ENCODE measurements at places on chromosomes 7 and 10.

DNA sequence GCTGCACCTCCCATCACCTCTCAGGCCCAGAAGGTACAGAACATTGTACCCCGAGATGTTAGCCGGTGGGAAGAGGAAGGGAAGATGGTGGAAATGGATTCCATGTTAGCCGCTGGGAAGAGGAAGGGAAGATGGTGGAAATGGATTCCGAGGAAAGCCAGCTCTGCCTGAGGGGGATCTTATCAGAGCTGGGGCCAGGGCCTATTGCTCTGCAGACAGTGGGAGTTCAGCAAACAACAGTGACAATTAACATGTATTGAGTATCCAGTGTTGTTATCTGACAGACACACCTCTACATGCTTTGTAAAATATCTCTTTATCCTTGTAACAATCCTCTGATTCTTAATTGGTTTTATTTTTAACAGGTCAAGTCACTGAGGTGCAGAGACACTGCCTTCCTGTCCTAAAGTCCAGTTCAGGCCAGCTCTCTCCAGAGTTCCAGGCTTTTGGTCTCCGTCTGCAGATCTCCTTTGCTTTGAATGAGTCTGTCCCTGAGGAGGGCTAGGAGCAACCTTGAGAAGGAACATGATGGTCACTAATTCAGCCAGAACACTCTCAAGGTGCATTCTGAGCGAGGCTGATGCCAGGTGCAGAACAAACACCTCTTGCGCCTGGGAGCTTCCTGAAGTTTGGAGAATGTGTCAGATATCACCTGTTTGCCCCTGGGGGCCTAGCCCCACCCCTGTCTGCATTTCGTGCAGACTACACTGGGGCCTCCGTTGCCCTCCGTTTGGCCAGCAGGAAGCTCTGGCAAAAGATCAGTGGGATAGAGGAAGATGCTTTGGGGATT is 82.4 kb upstream of the PODXL start:
- no peak for DNase-seq

DNA sequence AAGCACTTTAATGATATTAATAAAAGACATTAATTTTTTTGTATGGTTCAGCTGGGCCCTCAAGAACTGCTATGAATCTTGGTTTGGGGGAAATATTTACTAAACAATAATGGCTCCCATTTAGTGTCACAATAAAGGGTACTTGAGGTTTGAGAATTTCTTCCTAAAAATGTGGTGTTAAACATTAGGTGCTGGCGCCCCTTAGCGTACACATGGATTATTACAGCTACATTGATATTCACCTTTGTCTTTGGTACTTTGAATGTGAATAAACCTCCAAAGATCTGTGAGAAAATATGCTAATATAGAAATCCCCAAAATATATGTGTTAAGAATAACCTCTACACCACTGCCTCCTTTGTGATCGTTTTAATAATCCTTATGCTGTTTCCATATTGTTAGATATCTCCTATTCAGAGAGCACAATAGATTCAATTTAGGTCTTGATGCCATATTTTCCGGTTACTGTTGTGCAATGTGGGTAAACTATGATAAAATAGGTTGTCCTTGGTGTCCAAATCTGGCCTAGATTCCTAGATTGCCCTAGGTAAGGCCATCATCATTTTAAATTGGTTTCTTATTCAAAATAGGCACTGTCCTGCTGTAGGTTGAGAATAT is 161.8 kb upstream of the CACNA2D1 start:
- DNase-seq: peak; percentile 21

DNA sequence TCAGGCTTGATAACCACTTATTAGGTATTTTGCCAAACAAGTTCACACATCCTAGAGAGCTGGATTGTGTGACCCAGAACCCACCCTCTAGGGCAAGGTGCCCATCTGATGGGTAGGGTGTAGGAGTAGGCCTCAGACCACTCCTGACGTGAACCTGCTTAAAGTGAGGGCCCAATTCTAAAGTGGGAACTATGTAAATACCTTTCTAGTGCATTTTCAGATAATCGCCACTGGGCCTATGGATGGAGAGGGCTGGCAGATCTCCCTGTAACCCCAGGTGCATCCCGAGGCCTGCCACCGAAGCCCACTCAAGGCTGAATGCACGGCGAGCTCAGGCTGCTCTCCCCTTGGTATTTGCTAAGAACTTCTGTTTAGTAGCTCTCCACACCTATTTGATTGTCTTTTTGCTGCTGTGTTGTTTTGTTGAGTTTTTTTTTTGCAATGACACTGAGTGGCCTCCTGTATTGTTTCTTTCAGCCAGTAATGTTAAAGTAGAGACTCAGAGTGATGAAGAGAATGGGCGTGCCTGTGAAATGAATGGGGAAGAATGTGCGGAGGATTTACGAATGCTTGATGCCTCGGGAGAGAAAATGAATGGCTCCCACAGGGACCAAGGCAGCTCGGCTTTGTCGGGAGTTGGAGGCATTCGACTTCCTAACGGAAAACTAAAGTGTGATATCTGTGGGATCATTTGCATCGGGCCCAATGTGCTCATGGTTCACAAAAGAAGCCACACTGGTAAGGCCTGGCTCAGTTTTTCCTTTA is 71.7 kb downstream of the IKZF1 start:
- no peak for DNase-seq

DNA sequence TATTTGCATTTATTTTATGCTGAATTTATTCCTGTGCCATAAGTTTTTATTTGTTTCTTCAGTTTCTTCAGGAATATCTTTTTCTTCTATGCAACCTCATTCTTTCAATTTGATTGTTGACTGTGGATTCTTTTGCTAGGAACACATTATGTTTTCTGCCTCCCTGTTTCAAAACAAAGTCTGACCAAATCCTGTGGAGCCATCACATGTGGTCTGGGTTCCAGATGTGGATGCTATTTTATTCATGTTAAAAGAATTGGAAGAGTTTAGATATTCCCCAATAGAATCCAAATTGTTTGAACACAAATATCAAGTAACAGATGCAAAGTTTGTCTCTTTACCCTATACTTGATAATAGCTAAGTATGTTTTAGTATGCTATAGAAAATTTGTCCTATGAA is 56.8 kb upstream of the LRRC17 start:
- no peak for DNase-seq

DNA sequence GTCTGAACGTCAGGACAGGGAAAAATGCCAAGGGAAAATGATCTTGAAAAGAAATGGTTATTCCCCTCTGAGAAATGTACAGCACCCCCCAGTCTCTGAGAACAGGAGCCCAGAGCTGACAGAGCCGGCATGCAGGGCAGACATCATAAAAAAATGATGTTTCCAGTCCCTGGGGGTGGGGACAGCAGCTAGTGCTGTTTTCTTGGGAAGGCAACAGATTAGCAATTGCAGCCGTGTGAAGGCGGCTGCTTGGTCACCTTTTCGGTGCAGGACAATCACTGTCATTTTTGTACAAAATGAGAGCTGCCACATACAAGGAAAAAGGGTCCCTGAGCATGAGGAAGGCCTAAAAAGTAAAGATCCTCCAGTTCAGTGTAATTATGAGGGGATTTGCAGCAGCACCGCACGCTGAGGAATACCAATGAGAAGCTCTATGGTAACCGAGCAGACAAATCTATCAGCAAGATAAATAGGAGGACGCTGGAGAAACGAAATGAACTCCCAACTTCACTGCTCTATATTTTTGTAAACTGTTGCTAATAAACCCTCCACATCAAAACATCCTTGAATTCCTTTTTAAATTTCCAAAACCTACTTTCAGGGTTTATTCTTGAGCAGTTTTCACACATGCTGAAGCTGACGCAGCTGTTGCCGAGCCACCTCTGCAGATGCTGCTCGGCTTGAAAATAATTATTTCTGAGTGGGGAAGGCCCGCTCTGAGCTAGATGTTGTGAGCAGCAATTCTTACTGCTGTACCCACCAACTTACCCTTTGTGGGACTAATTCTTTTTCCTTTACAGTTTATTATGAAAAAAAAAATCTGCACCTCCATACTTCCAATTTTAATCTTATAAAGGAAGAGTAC is 98.2 kb upstream of the NEBL start:
- DNase-seq: no peak

DNA sequence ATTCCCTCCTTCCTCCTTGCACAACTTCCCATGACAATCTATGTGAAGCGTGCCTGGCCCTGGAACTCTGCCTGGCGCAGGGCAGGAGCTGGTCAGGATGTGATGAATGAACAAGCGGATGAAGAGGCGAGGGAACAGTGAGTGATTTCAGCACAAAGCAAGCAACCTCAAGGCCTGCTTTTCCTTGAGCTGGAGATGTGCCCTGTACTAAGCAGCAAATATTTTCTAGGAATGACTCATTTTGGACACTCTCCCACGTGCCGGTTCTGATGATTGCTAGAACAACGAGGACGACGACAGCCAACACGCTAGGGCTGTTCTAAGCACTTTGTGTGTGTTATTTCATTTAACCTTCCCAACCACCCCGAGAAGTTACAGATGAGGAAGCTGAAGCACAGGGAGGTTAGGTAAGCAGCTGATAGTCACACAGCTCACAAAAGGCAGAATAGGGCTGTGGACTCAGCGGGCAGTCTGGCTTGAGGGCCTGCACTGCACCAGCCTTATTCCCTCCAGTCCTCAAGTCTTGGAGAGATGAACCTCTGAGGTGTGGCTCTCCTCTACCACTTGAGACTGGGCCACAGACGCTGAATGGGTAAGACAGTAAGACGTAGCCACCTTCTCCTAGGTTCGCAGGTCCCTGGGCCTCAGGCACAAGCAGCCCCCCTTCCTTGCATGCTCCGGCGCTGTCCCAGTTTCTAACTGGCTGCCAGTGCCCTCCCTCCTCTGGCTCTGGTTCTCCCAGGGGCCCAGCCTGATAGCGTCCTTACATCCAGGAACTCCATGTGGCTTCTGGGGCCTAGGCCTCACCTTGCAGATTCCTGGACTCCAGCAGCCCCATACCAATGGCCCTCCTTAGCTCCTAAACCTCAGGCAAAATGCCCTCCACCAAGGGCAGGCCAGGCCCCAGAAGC is 59.0 kb downstream of the YKT6 start:
- peak; percentile 82 for DNase-seq

- DNase-seq: no peak
These were observed 20.8 kb upstream of the MKI67 start for GRCh38 chr10:128147064-128147463.

- DNase-seq: no peak
These were observed 501.6 kb upstream of the MKI67 start for GRCh38 chr10:128627811-128628210.

GRCh38 chr7:149759093-149759860 is 14.1 kb downstream of the ZNF467 start:
- DNase-seq: no peak

DNA sequence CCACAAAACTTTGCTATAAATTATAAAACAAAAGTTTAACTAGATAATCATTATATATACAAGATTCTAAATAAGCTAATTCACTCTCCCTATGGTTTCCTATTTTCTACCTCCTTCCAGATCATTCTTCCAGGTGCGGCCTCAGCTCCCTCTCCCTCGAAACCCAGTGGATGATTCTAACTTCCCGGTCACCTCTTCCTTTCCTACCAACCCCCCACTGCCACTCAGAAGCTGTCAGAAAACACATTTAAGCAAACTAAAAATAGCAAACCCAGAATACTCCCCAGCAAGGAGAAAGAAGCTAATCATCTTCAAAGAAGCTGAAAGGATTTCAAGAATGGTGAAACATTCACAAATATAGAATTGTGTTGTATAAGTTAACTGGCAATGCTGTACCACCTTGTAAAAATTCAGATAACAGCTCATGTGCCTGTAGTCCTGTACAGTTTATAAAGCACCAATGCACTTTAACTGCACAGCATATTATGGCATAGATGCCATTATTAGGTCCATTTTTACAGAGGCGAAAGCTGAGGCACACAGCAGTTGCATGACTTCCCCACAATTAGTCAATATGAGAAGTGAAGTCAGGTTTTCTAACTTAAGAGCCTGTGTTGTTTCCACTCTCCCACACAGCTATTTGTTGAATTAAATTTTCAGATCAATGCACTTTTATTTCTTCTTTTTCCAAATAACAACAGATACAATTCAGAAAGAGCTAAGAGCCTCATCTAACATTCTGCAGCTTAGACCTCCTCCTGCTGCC is 13.7 kb upstream of the DNTT start:
- DNase-seq: no peak

DNA sequence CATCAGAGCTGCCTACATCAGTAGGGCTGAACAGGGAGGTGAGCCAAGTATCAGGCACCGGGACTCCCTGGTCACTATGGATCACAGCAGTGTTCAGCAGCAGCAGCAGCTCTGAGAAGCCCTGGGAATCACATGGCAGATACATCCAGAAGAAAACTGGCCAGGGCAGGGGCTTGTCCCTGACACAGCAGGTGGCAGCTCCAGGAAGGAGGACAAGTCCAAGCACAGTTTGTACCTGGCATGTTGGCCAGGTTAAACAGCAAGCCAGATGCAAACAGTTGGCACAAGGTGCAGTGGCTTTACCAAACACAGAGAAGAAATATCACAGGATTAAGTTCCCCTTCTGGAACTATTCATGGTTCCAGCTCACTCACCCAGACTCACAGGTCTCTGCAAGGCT is 139.4 kb downstream of the KCNMA1 start:
- no peak for DNase-seq

DNA sequence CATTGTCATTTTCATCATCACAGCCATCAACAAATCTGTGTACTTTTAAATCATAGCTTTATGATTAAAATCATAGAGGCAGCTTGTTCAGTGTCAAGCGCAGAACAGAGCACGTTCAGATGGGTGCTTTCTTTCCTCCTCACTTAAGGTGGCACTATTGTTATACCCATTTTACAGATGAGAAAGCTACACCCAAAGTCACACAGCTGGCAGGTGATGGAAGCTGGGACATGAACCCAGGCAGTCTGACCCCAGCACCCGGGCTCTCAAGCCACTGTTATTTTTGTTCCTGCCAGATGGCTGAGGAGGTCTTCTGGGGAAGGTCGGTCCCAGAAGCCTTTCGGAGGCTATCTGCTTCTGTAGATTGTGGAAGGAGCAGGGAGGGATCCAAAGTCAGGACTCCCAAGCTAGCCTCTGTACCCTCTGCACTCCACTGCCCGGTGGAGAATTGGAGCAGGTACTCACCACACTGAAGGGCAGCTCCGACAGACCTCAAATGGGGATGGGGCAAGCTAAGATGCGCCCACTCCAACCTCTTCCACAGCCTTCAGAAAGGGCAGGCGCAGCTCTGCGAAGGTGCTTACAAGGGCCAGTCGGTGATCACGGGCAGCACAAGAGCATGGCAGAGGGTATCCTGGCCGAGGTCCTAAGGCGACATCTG is 610 bp downstream of the AVPI1 start:
- no peak for DNase-seq

DNA sequence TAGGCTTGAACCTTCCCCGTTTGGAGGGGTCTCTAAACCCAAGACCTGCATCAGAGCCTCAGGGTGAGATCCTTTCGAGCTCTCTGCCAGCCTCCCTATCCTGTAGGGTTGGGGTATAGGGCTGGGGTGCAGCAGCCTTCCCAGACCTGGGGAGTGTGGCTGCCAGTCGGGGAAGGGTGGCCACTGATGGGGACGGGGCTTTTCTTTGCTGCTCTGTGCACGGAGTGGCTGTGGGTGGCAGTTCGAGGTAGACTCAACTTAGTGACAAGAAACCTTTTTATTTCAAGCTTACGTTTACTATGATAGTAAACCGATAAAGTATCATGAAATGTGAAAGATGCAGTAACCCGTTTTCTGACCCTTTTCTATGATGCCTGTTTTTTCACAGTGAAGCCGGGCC is 13.0 kb downstream of the ZNF316 start:
- DNase-seq: no peak

GRCh38 chr7:41104631-41105030 is 598.3 kb downstream of the INHBA start:
- peak; percentile 46 for DNase-seq

- DNase-seq: peak; percentile 23
These were observed 427.0 kb downstream of the PHTF2 start for GRCh38 chr7:78225534-78225933.

Data from fibroblast of skin of back (primary cell).